ENCODE measurements at places on chromosomes 7 and 10.
A peak's percentile ranks its signal among the peaks of the same experiment; 100 is the strongest.

DNA sequence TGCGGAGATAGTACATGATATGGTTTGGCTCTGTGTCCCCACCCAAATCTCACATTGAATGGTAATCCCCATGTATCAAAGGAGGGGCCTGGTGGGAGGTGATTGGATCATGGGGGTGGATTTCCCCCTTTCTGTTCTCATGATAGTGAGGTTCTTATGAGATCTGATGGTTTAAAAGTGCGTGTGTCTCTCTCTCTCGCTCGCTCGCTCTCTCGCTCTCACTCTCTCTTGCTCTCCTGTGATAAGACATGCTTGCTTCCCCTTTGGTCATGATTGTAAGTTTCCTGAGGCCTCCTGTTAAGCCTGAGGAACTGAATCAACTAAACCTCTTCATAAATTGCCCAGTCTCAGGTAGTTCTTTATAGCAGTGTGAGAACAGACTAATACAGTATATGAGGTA is 171.9 kb downstream of the NSUN6 start:
- no peak for DNase-seq

- peak; percentile 35 for DNase-seq
Measured at GRCh38 chr7:25356534-25357151, 128.4 kb upstream of the NPVF start.

DNA sequence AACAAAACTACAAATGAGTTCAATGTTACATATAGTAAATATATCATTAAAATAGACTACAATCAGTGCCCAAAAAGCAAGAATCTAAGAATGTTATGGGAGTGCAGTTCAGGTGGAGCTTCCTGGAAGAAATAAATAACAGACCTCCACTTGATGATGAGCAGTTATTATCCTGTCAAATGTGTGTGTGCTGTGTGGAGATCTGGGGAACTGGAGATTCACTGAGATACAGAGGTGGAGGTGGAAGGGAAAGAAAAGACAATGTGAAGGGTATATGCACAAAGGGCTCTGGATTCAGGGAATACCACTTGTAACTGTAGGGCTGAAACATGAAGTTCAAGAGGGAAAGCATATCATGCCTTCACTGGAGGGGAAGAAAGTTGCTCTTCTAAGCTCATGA is 331.1 kb downstream of the SEMA3D start:
- no peak for DNase-seq

DNA sequence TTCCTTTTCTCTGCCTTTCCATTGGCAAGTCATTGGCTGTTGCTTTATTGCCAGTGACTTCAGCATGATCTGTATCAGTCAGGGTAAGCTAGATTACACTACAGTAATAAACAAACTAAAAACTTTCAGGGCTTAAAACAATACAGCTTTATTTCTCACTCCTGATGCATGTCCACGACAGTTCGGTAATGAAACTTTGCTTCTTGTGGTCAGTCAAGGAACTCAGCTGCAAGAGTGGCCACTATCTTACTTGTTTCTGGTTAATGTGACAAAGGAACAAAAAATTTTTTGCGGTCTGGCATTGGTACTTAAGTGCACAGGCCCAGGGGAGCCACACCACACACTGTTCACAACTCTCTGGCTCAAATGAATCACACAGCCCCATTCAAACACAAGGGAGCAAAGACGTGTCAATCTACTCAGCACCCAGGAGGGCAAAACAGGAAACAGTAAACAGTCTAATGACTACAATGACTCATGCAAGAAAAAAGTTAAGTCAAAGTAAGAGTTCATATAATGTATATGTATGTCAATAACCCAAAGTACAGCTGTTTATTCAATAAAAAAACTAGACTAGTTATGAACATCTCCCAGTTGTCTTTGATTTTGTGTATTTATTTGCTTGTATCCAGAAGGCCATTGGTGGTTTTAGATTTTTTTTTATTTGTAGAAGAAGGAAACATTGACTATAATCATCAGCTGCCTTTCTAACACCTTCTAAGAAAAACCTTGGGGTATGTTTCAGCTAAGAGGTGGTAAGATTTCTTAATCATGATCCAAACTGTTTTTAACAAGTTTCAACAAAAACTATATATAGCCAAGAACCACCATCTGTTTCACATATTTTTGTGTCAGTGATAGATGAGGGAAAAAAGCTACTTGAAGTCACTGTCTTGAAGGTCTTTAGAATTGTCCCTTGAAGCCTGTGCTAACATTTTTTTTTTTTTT is 134.4 kb upstream of the FAM3C start:
- DNase-seq: no peak

GRCh38 chr7:76296743-76297740 is 5.4 kb upstream of the HSPB1 start:
- DNase-seq: no peak

- DNase-seq: peak; percentile 24
Measured at GRCh38 chr10:99304862-99305229, 24.3 kb upstream of the CNNM1 start.
